Fibroblast of villous mesenchyme (primary cell): ENCODE measurements at places on chromosomes 11 and 22. TPM values are rescaled to one million over a fixed set of nuclear protein-coding genes. Genes with fewer than 3 reads are reported as not detected.
A peak's percentile ranks its signal among the peaks of the same experiment; 100 is the strongest.

SERPING1 gene
- 10.8 and 21.9 TPM in 2 replicates for total RNA-seq

DNA sequence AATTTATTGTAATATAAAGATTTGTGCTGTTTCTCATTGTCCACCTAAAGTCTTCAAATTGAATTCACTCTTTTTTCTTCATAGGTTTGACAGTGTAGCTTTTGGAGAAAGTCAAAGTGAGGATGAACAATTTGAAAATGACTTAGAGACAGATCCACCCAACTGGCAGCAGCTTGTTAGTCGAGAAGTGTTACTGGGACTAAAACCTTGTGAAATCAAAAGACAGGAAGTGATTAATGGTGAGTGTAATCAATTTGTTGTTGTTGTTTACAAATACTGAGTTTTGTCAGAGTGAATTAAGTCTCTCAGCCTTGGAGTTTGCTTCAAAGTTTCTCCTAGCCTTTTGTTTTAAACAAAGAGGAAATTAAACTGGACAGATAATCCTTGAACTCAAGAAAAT is 53.6 kb upstream of the GRIK4 start:
- DNase-seq, result peak; percentile 17

C11orf98 gene
- 23.7 and 27.7 TPM in 2 replicates for total RNA-seq

GRCh38 chr11:93145390-93145915 is 52.3 kb downstream of the SLC36A4 start:
- no peak for DNase-seq

GDPD4 gene
- 0.43 and 0.64 TPM in 2 replicates for total RNA-seq

CCDC73 gene
- total RNA-seq, result not detected in 2 replicates

DNA sequence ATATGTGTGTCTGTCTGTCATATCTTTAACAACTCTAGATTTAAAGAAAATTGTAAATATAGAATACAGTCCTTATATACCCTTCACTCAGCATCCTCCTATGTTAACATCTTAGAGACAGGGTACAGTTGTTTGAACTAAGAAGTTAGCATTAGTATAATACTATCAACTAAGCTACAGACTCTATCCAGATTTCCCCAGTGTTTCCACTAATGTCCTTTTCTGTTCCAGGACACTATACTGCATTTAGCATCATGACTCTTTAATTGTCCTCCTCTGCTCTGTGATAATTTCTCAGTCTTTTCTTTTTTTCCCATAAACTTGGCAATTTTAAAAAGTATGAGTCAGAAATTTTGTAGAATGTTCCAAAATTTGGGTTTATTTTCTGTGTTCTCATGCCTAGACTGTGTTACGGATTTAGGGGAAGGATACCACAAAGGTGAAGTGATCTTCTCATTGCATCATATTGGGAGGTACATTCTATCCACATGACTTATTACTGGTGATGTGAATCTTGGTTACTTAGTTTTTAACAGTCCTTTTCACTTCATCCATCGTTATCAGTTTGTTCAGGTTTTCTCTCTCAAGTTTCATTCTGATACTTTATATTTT is 168.4 kb downstream of the SBF2 start:
- no peak for DNase-seq

GRCh38 chr11:65822776-65823528 is 10.8 kb upstream of the SNX32 start:
- DNase-seq, result no peak

DNA sequence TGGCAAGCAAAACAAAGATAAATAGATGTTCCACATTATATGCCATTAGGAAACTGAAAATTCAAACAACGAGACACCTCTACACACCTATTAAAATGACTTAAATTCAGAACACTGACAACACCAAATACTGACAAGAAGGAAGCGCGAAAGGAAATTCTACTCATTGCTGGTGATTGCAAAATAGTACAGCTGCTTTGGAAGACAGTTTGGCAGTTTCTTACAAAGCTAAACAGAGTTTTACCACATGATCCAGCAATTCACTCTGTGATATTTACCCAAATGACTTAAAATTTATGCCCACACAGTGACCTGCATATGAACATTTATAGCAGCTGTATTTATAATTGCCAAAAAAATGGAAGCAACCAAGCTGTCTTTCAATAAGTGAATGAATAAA is 232.6 kb downstream of the CASP12 start:
- peak; percentile 73 for DNase-seq

DNA sequence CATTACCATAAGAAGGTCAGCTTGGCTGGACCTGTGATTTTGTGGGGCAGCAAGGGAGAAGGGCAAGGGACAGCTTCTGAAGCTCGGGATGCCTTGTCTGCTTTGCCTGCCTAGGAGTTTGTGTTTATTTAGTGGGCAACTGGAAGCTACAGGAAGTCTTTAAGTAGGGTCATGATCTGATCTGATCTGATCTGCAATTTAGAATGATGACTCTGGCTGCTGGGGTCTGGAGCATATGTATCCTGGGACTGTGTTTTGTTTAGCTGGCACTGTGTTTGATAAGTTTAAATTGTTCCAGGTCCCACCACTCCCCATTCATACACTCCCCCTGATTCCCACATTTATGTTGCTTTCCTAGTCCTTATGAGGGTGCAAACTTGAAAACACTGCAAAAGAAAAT is 47.7 kb upstream of the HTATIP2 start:
- no peak for DNase-seq

GRCh38 chr11:44590769-44591168 is 25.3 kb downstream of the CD82 start:
- DNase-seq, result no peak

GRCh38 chr11:77819921-77820564 is 479 bp downstream of the RSF1 start:
- peak; percentile 30 for DNase-seq

GRCh38 chr22:49352361-49353169 is 475.1 kb downstream of the BRD1 start:
- DNase-seq, result no peak

DNA sequence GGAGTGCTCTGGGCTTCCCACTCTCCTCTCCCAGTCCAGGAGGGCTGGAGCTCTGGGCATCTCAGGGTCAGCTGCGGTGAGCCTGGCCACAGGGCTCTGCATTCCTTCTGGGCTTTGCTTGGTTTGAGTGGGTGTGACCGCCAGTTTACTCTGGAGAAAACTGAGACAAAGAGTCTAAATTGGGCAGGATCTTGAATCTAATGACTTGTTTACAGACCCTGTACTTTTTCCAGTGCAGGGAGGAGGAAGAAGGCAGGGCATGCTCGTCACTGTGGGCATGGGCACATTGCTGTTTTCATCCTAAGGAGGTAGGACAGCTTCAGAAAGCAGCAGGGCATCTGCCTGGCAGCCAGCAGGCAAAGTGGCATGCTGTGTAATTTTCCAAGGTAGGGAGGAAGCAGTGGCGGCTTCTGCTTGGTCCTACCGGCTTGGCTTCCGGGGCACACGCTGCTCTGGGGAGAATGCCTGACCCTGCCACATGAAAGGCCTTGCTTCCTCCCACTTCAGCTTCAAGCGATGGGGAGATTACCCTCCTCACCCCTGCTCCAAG is 22.9 kb downstream of the FLI1 start:
- DNase-seq, result peak; percentile 64

RTN4RL2 gene
- not detected in 2 replicates for total RNA-seq

CECR2 gene
- not detected in 2 replicates for total RNA-seq

SMTNL1 gene
- total RNA-seq, result not detected in 2 replicates

CD3D gene
- not detected in 2 replicates for total RNA-seq

FDX1 gene
- total RNA-seq, result 7.1 and 8.2 TPM in 2 replicates

ADORA2A gene
- total RNA-seq, result 3.2 and 3.9 TPM in 2 replicates

- DNase-seq, result no peak
These were observed 5.6 kb downstream of the CLDN5 start for GRCh38 chr22:19518635-19519034.

- DNase-seq, result no peak
These were observed 32.4 kb downstream of the TMEM225 start for GRCh38 chr11:123853038-123853437.

GRCh38 chr11:131889146-131889577 is 518.7 kb downstream of the NTM start:
- DNase-seq, result peak; percentile 81

DNA sequence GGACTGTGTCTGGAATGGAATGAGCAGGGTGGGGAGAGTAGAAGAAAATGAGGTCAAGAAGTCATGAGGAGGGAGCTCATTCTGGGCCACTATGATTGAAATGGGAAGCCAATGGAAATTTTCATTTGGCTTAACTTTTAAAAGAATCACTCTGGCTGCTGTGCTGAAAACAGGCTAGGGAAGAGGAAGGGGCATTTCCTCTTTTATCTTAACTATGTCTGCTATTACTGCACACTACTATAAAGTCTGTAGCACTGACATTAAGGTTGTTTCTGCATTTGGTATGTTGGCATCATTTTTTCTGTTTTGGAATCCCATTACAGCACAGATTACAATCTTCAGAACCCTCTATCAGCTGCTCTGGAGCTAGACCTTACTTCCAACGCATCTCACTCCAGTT is 8.2 kb downstream of the PATL1 start:
- no peak for DNase-seq
